Brain pericyte (primary cell): ENCODE measurements at places on chromosomes 5 and 9.

DNA sequence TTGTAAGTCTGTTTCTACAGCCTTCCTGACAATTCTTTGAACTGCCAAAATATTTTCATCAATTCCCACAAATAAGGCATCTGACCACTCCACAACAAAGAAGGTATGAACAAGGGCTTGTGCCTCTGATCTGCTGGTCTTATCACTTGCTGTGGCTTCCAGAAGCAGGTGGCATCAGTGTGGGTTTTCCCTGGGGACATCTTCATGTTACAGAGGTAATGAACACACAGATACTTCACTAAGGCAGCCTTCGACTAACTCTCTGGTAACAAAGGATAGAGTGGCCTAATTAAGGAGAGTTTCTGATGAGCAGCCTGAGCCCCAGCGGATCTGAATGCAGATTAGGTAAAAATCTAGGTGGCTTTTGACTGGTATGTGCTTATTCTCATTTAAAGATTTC, 15.2 kb upstream of the ERAP2 start:
- no peak for DNase-seq

- DNase-seq, result no peak
Measured at GRCh38 chr5:36610621-36611020, 4.2 kb downstream of the SLC1A3 start.

DNA sequence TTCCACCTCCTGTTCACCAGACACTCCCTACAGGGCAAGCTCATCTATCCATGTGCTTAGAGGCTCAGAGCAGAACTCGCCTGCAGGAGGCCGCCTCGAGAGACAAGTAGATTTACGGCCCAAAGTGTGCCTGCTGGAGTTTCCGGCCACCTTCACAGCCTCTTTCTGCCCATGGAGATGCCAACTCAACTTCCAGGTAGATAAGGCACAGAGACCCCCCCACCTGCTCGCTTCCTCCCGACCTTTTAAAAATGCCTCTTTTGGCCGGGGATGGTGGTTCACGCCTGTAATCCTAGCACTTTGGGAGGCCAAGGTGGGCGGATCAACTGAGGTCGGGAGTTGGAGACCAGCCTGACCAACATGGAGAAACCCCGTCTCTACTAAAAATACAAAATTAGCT, 46.6 kb downstream of the EXD3 start:
- DNase-seq, result no peak

DNA sequence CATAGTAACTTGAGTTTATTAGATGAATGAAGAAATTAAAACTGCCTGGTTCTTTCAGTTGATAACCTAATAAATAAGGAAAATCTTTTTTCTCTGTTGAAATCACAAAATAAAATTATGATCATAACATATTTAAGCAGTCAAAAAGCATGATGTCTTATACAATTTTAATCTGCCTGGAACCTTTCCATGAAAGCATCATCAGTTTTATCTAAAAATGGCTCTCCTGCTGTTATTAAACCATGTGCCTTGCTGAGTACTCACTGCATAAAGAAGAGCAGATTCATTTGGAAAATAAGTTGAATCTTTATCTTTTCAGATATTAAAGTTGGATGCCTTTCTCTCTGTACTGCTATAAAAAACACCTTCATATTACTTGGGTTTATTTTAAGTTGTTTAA, 148.8 kb downstream of the SLC24A2 start:
- no peak for DNase-seq

GRCh38 chr5:109961751-109962150, 272.0 kb downstream of the MAN2A1 start:
- DNase-seq, result no peak

DNA sequence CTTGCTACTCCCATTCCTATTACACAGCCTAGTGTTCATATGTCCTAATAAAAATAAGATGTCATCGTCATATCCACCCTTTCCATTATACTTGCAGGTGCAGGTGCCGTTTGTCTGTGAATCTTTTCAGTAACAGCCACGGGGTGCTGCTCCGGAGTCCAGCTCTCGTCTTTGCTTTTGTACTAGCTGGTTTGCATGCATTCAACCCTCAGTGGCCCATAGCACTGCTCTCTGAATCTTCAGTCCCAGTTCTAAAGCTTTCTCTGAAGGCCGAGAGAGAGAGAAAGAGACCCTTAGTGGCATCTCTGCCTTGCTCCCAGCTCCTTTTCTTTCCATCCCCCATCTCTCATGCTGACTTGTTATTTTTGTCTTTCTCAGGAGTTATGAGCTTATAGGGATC, 468.5 kb downstream of the TMEM232 start:
- DNase-seq, result no peak

GRCh38 chr5:115806986-115807653, 9.3 kb downstream of the CDO1 start:
- DNase-seq, result no peak

- DNase-seq, result no peak
Measured at GRCh38 chr5:98929710-98930298, 997 bp upstream of the CHD1 start.

GRCh38 chr9:115008536-115009270, 78.3 kb upstream of the TNFSF8 start:
- DNase-seq, result peak; percentile 58
